Kidney capillary endothelial cell (primary cell): ENCODE measurements at places on chromosomes 5 and 9.

DNA sequence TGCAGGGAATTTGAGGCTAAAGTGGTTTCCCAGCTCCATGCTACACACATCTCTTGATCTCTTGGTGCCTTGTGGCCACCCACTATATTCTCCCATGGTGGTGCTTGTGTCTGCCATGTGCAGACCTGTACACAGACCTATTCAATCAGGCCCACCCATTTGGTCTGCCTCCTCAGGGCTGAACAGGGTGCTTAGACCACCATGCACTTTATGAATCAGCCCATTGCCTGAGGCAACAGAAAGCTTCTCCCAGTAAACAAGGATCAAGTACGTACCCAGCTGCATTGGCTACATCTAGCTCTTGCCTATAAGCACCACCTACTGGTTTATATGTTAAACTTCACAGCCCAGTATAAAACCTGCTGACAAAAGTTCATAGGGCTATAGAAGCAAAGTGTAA is 664.3 kb upstream of the EDIL3 start:
- peak; percentile 16 for DNase-seq

DNA sequence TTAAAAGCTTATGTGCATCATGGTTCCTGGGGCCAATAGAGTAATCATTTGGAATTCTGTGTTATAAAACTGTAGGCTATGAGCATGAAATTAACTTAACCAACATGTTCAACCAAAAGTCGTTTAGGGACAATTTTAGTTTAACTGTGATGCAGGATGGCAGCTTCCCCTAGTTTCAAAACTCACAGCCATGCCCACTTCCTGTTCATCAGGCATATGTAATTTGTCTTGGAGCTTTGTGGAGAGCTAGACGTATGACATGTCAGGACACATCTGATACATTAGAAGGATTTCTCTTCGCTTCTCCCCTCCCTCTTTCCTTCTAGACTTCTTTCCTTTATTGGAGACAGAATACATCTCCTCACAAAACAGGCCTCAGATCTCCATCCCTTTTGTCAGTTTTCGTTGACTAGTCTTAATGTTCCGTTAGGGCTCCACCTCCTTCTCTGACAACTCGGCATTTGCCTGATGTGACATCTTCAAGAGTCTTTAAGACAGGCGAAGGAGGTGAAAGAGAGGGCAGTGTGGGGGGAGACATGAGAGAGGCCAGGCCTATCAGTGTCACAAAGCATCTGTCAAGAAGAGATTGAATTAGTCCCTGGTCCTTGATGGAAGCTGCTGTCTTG is 176.0 kb downstream of the MSX2 start:
- DNase-seq: no peak

DNA sequence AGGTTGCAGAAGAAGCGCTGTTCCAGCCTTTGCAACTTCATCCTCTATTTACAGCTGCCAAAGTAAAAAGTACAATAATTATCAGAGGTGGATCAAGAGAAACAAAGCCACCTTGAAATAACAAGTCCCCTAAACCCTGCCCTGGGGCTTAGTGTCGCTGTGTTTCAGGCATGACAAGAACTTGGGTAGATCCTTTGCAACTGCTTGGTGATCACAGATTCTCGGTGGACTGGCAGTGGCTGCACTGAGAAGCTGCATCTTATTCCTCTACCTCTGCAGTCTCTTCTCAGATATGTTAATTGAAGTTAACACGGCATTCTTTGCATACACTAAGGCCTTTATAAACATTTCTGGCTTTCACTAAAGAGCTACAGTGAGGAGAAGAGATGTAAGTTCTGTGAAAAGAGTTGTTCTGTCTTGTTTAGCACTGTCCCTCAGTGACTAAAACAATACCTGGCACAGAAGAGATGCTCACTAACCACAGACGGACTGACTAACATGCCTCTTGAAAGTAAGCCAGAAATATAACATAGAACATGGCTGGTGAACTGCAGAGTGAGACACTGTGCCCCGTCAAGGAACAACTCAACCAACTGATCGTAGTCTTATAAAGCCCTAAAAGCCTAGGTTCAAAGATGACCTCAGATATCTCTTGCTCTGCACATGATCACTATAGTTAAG is 144.2 kb downstream of the MLLT3 start:
- DNase-seq: no peak

GRCh38 chr9:710951-711745 is 130.3 kb upstream of the DMRT1 start:
- DNase-seq: no peak

GRCh38 chr5:36482812-36483211 is 123.6 kb upstream of the SLC1A3 start:
- no peak for DNase-seq

DNA sequence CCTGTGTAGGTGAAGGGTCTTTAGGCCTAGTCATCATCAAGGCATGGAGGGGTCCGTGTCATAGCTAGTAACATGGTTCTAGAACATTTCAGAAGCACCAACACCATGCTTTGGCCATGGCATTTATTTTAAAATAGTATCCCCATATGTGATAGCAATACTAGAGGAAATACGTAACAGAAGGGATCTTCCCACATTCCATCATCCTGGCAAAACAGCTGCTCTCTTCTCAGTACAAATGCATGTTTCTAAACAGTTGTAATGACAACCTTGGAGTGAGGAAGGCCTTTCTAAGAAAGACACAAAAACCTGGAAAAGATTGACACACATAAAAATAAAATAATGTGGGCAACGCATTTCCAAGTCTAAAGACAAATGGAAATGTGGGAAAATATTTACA is 97.6 kb downstream of the GADD45G start:
- no peak for DNase-seq

- DNase-seq: no peak
Observed at GRCh38 chr9:4879115-4879558, 86.4 kb downstream of the RCL1 start.

GRCh38 chr5:1077491-1078020 is 34.3 kb downstream of the SLC12A7 start:
- DNase-seq: no peak

DNA sequence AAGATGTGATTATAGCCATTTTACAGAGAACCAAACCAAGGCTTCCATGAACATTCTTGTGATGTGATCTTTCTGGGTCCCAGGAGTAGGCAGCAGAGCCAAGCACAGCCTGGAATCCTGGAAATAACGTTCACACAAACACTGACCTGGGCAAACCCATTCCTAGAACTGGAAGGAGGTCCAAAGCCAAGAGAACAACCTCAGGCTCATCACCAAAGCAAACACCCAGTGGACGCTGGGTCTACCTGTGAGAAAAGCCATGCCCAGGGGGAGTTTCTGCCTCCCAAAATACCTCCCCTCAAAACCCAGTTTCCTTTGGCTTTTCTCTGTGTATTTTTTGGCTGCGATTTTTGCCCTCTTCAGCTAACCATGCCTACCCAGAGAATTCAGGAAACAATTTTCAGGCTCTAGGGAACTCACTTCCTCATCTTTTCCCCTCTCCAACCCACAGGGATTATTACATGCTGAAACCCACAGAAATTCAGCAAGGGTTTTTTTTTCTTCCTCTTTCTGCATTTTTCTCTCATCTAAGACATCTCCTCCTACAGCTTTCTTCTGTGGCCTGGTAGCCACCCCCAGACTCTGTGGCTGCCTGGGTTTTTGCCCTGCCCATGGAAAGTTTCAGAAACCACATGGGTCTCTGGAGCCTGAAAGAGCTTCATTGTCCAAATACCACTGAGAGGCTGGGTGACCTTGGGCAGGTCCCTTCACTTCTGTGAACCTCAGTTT is 75.0 kb downstream of the TNC start:
- DNase-seq: no peak

GRCh38 chr5:11596185-11596584 is 308.1 kb downstream of the CTNND2 start:
- no peak for DNase-seq

- no peak for DNase-seq
Observed at GRCh38 chr9:84921175-84921574, 251.6 kb downstream of the NTRK2 start.

GRCh38 chr5:180873615-180874520 is 12.8 kb upstream of the ZFP62 start:
- no peak for DNase-seq

- no peak for DNase-seq
Observed at GRCh38 chr9:114484854-114485443, 20.3 kb downstream of the WHRN start.

DNA sequence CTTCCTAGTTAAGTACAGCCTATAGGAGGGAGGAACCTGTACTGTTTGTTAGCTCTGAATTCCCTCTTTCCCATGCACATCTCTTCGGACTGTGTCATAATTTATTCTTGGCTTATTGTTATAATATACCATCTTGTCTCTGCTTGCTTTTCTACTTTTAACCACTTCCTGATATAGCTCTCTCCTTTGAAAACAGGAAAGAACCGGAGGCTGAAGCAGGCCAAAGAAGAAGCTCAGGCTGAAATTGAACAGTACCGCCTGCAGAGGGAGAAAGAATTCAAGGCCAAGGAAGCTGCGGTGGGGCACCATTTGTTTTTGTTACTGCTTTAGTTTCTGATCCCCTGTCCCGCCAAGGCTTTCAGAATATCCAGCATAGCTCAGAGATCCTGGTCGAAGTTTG is 4.8 kb downstream of the ATP6V1G1 start:
- peak; percentile 25 for DNase-seq

- DNase-seq: no peak
Observed at GRCh38 chr5:146302406-146302805, 36.2 kb upstream of the POU4F3 start.

- peak; percentile 77 for DNase-seq
Observed at GRCh38 chr5:154038707-154039457, at the start of the genes FAM114A2 and MFAP3. FAM114A2 (minus strand) TSS chr5:154038910; CDS start chr5:154034953, 3,957 bp downstream. MFAP3 (plus strand) TSS chr5:154038967; CDS start chr5:154049723, 10,756 bp downstream.

DNA sequence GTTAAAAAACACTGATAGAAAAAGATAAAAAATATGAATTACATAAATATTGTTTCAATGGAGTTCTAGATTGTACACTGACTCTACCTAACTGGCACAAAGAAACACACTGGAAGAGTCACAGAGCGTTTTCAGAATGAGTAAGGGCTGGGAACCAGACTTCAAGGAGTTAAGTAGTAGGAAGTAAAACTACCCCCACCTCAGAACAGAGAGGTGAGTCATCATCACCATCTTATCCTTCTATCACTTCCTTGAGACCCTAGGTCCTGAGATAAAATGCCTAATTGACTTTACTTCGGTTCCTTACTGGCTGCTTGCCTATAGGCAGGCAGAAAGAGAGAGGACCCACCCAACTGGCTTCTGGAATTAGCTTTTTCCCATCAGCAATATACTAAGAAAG is 79.7 kb downstream of the ELAVL2 start:
- peak; percentile 50 for DNase-seq

- DNase-seq: no peak
Observed at GRCh38 chr5:68467794-68468193, 252.2 kb downstream of the PIK3R1 start.

GRCh38 chr9:28624771-28625170 is 1051.5 kb upstream of the C9orf72 start:
- DNase-seq: no peak

GRCh38 chr5:4044881-4045280 is 449.2 kb downstream of the IRX1 start:
- no peak for DNase-seq

GRCh38 chr5:76274571-76274970 is 128.5 kb upstream of the IQGAP2 start:
- no peak for DNase-seq

DNA sequence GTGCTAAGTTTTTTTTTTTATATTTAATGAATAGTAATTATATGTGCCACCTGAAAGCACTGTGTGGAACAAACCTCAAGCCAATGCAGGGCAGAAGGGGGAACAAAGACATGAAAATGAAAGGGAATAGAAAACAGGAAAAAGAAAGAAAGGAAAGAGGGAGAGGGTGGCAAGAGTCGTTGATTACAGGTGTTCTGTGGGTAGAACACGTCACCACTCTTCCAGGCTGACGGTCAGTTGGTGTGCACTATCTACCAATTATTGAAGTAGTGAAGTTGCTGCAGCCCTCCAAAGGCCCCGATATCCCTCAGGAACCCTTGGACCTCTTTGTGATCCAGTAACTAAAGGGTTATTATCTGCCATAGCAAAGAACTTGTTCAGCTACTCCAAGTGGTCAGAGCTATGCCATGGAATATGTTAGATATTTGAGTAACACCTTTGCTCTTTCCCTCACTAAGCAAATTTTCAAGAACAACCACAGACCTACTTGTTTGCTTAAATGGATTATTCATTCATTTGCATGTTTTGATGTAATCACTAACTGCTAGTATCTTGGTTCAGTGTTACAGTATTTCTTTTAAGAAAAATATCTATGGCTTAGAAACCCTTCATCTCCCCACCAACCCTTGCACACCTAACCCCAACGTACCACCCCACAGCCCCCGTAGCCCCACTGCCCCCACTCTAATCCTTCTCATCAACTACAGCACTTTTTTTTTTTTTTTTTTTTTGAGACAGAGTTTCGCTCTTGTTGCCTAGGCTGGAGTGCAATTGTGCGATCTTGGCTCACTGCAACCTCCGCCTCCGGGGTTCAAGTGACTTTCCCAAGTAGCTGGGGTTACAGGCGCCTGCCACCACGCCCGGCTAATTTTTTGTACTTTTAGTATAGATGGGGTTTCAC is 31.3 kb downstream of the FYB1 start:
- DNase-seq: no peak

GRCh38 chr9:114316605-114317230 is 6.2 kb upstream of the ORM1 start:
- no peak for DNase-seq

DNA sequence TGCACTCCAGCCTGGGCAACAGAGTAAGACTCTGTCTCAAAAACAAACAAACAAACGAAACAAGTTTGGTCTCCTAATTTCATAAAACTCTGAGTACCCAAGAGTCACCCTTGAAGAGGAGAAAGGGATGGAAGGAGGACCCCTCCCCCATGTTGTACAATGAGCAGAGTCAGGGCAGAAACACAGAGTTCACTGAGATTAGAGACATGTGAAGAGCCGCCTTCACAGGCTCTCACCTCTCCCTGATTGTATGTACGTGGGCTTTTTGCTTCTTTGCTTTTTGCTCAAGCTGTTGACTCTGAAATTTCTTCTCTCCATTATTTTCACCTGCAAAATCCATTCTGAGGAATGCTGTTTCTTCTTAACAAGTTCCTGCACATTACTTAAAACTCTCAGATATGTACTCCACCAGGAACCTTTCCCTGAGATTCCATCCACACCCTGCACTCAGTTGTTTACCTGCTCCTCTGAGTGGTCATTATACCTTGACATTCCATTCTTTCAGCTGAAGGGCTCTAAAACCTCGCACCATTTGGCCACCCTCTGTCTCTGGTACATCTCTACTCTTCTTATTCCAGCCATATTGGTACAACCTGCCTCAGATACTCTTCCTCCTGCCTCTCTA is 44.4 kb upstream of the ABCA1 start:
- DNase-seq: no peak

GRCh38 chr5:6550628-6551027 is 82.2 kb downstream of the NSUN2 start:
- DNase-seq: no peak

GRCh38 chr5:30392897-30393296 is 800.6 kb upstream of the CDH6 start:
- no peak for DNase-seq

DNA sequence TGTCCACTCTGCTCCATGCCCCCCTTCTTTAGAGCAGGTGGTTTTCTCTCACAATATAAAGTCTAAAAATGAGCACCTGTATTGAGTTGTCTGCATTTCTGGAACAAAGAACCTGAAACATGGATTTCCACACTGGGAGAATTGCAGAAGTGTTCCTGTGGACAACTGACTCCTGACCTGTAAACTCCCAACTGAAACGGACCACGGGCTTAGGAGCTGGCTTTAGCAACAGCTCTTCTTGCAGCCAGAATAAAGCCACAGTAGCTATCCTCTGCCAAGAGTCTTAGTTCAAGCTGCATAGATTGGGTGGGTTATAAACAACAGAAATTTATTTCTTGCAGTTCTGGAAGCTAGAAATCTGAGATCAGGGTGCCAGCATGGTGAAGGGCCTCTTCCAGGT is 194.7 kb downstream of the DTWD2 start:
- DNase-seq: no peak

- no peak for DNase-seq
Observed at GRCh38 chr9:136147038-136147889, 28.6 kb upstream of the TMEM250 start.
